ENCODE measurements at places on chromosomes 5 and 9.
A peak's percentile ranks its signal among the peaks of the same experiment; 100 is the strongest.

- DNase-seq: no peak
- H3K27me3 ChIP-seq: no peaks in the 10 kb centered on the region
- H3K4me1 ChIP-seq: no peaks in the 10 kb centered on the region
Measured at GRCh38 chr9:94147776-94148175, 63.5 kb downstream of the PTPDC1 start.

DNA sequence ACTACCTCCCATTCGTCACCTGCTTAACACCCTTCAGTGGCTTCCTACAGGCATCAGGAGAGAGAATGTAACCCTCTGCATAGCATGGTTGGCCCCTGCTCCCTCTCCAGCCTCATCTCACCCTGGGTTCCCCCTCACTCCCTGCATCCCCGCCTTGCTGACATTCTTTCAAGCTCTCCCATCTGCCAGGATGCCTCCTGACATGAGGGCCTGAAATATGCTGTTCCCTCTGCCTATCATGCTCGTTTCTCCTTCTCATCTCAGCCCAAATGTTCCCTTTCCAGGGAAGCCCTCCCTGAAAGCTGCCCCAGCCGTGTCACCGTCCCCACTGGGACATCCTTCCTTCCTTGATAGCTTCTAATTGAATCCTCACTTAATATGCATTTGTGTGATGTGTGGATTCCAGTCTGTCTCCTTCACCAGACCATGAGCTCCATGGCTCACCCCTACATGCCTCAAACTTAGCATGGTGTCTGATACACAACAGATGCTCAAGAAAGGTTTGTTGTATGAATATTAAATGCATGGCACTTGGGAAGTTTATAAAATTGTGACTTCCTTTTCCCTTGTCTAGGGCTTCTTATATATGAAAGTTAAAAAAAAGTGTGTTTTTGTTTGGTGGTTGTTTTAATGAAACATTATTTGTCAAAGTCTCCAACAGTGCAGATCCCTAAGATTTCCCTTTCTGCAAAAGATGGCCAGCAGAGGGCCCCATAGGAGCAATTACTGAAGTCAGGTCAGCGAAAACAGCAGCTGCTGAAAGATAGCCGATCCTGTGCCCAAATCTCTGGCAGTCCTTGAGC lies 7.3 kb upstream of the C5orf58 start:
- peaks cover 4% of the 10 kb centered on the region for H3K4me1 ChIP-seq
- DNase-seq: peak; percentile 67
- H3K36me3 ChIP-seq: no peaks in the 10 kb centered on the region
- H3K27me3 ChIP-seq: no peaks in the 10 kb centered on the region

- H3K36me3 ChIP-seq: peaks cover 11% of the 10 kb centered on the region
- H3K4me3 ChIP-seq: no peak overlapping the region
- no peak overlapping the region for H3K27ac ChIP-seq
- no peak for DNase-seq
- no peaks in the 10 kb centered on the region for H3K27me3 ChIP-seq
- H3K4me1 ChIP-seq: no peaks in the 10 kb centered on the region
Measured at GRCh38 chr5:55694152-55694830, 17.8 kb downstream of the SLC38A9 start.

DNA sequence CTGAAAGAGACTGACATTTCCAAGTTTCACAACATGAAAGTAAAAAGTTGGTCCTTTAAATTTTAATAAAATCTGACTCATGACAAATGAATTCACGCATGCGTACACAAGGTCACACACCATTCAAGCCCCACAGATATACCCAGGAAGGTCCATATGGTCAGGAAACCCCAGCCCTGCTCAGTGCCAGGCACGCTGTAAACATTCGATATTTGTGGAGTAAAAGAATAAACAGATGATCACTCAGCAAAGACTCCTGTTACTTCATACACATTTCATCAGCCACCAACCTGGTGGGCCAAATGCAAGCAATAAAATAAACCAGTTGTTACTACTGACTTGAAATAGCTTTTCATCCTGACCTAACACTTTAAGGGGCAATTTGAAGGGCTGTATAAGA lies 158.0 kb upstream of the RETREG1 start:
- H3K4me1 ChIP-seq: no peaks in the 10 kb centered on the region
- no peaks in the 10 kb centered on the region for H3K27me3 ChIP-seq
- H3K27ac ChIP-seq: no peak overlapping the region
- H3K36me3 ChIP-seq: no peaks in the 10 kb centered on the region
- no peak overlapping the region for H3K4me3 ChIP-seq

GRCh38 chr9:69382135-69382534 lies 57.1 kb downstream of the ENTREP1 start:
- no peak overlapping the region for H3K27ac ChIP-seq
- no peaks in the 10 kb centered on the region for H3K36me3 ChIP-seq
- H3K27me3 ChIP-seq: peaks cover 2% of the 10 kb centered on the region
- no peaks in the 10 kb centered on the region for H3K4me1 ChIP-seq

DNA sequence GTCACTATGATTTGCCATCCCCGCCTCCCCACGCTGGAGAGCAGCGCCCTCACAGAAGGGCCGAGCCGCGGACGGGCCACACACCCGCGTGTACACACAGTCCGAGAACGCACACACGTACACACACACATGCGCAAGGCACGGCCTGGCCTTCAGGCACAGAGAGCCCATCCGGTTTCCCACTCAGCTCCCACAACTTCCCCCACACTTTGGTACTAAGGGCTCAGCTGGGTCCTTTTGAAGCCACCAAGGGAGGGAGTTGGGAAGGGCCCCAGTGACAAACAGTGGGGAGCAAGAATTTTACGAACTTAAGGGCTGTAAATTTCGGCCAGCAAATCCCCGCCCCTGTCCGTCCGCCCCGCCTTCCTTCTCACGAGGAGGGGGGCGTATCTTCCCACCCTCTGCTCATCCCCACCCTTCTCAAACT lies 133.3 kb upstream of the HAND1 start:
- no peaks in the 10 kb centered on the region for H3K36me3 ChIP-seq
- H3K27ac ChIP-seq: no peak overlapping the region
- H3K4me1 ChIP-seq: peaks cover 13% of the 10 kb centered on the region
- DNase-seq: no peak
- no peak overlapping the region for H3K4me3 ChIP-seq

DNA sequence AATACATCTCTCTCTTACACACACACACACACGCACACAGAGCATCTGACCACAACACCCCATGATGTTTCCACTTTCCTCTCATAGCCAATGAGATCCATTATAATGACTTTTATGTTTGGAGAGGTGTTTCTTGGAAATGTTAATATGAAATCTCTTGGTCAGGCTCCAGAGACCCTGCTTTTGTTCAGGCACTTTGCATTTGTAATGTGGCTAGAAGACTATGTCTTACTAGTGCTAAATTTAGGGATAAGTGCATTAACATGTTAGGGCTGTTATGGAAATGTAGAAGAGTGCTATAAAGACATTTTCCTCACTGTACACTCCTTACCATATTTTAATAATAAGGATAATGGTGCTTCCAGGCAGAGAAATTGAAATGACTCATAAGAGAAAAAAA lies 3.8 kb downstream of the CDH9 start:
- H3K27me3 ChIP-seq: no peaks in the 10 kb centered on the region
- H3K27ac ChIP-seq: no peak overlapping the region
- no peak for DNase-seq
- no peaks in the 10 kb centered on the region for H3K4me1 ChIP-seq

GRCh38 chr9:98378794-98379193 lies 123.3 kb upstream of the TBC1D2 start:
- H3K4me1 ChIP-seq: no peaks in the 10 kb centered on the region
- no peak for DNase-seq
- no peak overlapping the region for H3K4me3 ChIP-seq
- H3K27ac ChIP-seq: no peak overlapping the region
- no peaks in the 10 kb centered on the region for H3K36me3 ChIP-seq
- no peaks in the 10 kb centered on the region for H3K27me3 ChIP-seq

DNA sequence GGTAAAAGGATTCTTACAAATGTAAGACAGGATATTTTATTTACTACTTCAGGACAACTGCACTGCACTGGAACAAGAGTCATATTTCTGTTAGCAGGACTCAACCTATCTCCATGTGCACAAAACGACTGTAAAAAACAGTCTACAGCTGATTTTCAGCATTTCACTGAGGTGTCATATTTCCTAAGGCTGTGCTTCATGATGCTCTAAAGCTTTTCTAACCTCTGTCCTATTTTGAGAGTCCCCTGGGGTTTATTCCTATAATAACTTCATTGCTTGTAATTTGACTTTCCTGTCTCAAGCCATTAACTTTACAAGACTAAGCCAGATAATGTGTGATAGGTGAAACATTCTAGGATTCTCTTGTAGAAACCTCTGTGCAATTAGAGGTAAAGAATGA lies 472.3 kb downstream of the HINT1 start:
- no peak for DNase-seq
- H3K4me1 ChIP-seq: no peaks in the 10 kb centered on the region
- H3K36me3 ChIP-seq: no peaks in the 10 kb centered on the region

GRCh38 chr5:142016556-142016955 lies 3.7 kb upstream of the GNPDA1 start:
- H3K27ac ChIP-seq: peak overlapping the region; percentile 72
- no peaks in the 10 kb centered on the region for H3K36me3 ChIP-seq
- peaks cover 73% of the 10 kb centered on the region for H3K4me1 ChIP-seq
- DNase-seq: no peak
- no peak overlapping the region for H3K4me3 ChIP-seq

DNA sequence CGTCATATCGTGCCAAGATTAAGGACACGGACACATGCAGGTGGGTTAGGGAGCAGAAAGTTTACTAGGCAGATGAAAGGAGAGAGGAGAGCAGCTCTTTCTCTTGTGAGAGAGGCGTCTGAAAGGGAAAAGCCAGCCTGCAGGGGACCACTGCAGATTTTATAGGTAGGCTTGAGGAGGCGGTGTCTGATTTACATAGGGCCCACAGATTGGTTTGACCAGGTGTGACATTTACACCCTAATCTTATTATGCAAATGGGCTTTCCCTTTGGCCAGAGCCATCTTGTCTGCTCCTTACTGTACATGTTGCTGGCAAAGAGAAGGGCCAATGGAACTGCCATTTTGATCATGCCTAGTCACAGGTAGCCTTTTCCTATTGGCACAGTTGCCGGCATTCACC lies 137.2 kb upstream of the TAF11L2 start:
- no peaks in the 10 kb centered on the region for H3K36me3 ChIP-seq
- DNase-seq: no peak
- no peaks in the 10 kb centered on the region for H3K27me3 ChIP-seq

DNA sequence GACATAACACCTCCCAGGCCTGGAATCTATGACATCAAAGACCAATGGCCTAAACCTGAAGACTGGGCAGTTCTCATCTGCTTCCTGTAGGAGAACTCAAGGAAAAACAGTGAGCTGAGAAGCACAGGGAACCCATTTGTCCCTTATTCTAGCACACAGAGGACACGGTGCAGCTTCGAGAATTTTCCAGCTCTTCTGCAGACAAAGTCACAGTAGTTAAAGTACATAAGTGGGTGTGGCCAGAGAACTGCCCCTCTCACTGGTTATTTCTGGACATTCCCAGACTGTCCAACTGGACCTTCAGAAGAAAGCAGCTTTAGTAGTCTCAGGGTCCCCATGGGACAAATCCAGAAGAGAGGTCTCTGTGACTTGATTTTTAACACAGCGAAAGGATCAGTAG lies 114.6 kb downstream of the KLHL3 start:
- H3K27ac ChIP-seq: no peak overlapping the region
- H3K4me3 ChIP-seq: no peak overlapping the region
- H3K27me3 ChIP-seq: no peaks in the 10 kb centered on the region
- no peaks in the 10 kb centered on the region for H3K4me1 ChIP-seq

- peaks cover 13% of the 10 kb centered on the region for H3K4me1 ChIP-seq
- no peak overlapping the region for H3K27ac ChIP-seq
- DNase-seq: no peak
- no peaks in the 10 kb centered on the region for H3K27me3 ChIP-seq
Measured at GRCh38 chr5:149605998-149606724, 24.9 kb downstream of the ARHGEF37 start.

DNA sequence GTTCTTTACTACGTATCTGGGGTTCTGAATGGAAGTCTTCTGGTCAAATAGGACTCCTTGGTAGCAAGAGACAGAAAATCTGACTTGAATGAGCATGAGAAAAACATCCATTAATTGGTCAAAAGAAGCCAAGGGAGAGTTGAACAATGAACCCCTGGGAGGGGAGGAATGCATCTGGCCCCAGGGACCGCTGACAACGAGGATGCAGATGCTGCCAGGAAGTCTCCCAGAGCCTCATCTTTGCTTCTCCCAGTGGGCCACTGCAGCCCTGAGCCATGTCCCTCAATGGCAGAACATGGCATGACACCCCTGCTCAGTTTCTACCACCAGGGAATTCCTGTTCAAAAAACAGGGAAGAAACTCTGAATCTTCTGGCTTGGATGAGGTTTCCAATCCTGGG lies 50.5 kb upstream of the ICE1 start:
- H3K27me3 ChIP-seq: peaks cover 2% of the 10 kb centered on the region
- no peak for DNase-seq
- no peak overlapping the region for H3K4me3 ChIP-seq
- no peaks in the 10 kb centered on the region for H3K4me1 ChIP-seq
- H3K36me3 ChIP-seq: no peaks in the 10 kb centered on the region

GRCh38 chr5:181218795-181219124 lies 4.3 kb upstream of the TRIM41 start:
- H3K36me3 ChIP-seq: no peaks in the 10 kb centered on the region
- peaks cover 66% of the 10 kb centered on the region for H3K4me1 ChIP-seq

DNA sequence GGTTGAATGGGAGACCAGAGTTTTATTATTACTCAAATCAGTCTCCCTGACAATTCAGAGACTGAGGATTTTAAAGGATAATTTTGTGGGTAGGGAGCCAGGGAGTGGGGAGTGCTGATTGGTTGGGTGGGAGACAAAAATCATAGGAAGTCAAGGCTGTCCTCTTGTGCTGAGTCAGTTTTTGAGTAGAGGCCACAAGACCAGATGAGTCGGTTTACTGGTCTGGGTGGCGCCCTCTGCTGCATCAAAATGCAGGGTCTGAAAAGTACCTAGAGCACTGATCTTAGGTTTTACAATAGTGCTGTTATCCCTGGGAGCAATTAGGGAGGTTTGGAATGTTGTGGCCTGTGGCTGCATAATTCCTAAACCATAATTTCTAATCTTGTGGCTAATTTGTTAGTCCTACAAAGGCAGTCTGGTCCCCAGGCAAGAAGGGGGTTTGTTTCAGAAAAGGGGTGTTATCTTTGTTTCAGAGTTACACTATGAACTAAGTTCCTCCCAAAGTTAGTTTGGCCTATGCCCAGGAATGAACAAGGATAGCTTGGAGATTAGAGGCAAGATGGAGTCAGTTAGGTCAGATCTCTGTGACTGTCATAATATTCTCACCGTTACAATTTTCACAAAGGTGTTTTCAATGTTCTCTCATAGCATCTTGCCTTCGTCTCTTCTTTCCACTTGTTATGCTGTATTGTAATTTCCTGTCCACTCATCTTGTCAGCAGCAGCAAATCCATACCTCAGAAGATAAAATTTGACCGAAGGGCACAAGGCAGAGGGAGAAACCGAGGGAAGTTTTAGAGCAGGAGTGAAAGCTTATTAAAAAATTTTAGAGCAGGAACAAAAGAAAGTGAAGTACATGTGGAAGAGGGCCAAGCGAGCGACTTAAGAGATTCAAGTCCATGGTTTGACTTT lies 59.2 kb upstream of the CLINT1 start:
- peak; percentile 19 for DNase-seq
- no peak overlapping the region for H3K4me3 ChIP-seq
- no peaks in the 10 kb centered on the region for H3K27me3 ChIP-seq
- no peaks in the 10 kb centered on the region for H3K36me3 ChIP-seq

GRCh38 chr5:157219491-157220271 lies 39.0 kb downstream of the ITK start:
- H3K4me3 ChIP-seq: no peak overlapping the region
- no peak for DNase-seq
- peak overlapping the region; percentile 70 for H3K27ac ChIP-seq
- peaks cover 99% of the 10 kb centered on the region for H3K4me1 ChIP-seq
- H3K27me3 ChIP-seq: no peaks in the 10 kb centered on the region

GRCh38 chr5:38009749-38010358 lies 170.0 kb upstream of the GDNF start:
- H3K4me3 ChIP-seq: no peak overlapping the region
- DNase-seq: no peak
- H3K4me1 ChIP-seq: no peaks in the 10 kb centered on the region
- no peak overlapping the region for H3K27ac ChIP-seq
- H3K36me3 ChIP-seq: no peaks in the 10 kb centered on the region
